Activated CD8-positive, alpha-beta memory T cell treated with anti-CD3 and anti-CD28 coated beads for 4 hours (primary cell): ENCODE measurements at places on chromosomes 2 and 18.

DNA sequence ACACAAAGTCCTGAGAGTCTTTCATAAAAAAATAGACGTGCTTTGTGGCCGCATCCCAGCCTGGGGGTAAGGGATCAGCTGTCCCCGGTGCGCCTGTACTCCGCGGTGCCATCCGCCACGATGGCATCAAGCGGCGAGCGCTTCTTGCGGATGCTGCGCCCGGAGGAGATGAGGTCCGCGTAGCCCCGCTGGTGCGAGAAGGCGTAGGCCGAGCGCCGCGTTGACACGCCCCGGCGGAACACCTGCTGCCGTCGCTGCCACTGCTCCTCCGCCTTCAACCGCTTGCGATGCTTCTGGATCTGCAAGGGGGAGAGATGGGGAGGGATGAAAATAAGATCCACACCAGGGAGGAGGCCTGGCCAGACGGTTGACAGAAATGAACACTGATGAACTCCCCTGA is 26.8 kb upstream of the NARS1 start:
- DNase-seq = no peak

- no peak for DNase-seq
These were observed 58.7 kb upstream of the DDX18 start for GRCh38 chr2:117755768-117756167.

DNA sequence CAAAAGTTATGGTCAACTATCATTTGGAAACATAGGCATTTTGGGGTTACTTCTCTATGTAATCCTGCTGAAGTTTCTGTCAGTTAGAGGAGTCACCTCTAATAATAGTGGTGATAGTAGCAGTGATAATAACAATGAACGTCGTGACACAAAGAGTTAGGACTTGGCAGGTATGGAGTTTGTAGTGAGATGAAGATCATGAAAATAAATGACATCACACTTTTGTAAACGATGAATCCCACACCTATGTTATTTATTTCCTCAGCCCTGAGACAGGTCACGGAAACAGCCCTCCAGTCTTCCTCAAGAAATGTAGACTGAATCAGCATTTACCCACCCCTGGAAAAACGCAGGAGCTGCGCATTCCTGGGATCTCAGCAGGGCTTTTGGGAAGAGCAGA is 38.8 kb downstream of the TSN start:
- no peak for DNase-seq

GRCh38 chr2:130808482-130809268 is 28.0 kb upstream of the ARHGEF4 start:
- no peak for DNase-seq

DNA sequence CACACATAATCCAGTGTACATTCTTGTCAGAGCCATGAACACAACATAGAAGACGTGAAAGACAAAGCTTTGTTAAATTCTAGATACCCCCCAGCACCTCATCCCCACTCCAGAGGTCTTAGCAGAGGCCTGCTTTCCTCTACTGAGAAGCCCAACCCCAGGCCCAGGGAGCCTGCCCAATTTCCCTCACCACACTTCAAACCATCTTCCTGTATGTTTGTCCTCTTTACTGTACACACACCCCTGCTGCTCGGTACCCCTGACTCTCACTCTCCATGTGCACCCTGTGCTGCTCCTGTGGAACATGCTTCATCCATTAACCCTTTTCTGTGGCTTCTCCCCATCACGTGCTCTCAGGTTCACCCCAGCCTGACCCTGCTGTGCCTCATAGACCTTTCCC is 37.2 kb downstream of the BOLA3 start:
- no peak for DNase-seq

- DNase-seq = no peak
These were observed 122.4 kb downstream of the NDUFA10 start for GRCh38 chr2:239902749-239903201.

DNA sequence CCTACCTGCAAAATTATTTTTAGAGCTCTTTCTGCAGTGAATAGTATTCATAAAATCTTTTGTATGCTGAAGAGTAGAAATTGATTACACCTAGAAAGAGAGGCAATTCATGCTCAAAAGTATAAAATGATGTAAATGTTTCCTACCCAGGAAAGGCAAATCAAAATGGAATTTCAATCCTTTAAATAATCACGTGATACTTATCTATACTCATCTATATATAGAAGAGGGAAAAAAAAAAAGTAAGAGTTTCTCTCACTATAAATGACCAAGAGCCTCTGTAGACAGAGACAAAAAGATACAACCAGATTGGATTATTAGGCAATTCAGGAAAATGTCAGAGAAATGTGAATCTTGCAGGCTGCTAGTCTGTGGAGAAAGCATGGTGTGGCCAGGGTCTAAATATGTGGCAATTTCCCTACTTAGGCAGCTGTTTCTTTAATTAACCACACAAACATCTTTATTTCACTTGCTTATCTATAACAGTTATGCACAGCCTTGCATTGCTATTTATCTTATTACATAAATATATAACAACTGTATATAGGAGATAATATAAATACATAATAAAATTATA is 39.5 kb downstream of the METTL8 start:
- no peak for DNase-seq

GRCh38 chr2:64837116-64837731 is 152.0 kb upstream of the SLC1A4 start:
- no peak for DNase-seq

GRCh38 chr2:179788104-179788503 is 73.3 kb downstream of the ZNF385B start:
- no peak for DNase-seq

DNA sequence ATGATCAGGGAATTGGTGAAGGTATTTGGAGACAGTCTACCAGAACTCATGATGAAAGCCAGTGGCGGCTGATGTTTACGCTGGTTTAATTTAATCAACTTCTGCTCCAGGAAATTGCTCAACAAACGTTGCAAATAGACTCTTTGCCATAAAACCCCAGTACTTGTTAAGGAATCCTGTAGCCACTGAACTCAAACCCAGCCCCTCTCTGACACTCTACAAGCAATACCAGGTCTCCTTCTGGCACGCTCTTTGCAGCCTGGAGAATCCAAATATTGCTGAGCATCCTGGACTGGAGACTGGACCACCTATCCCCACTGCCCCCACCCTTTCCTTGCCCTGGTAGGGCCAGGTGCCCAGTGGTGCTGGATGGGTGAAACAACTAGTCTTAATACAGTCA is 308.2 kb downstream of the FBXO15 start:
- no peak for DNase-seq

- no peak for DNase-seq
These were observed 21.3 kb downstream of the NOL10 start for GRCh38 chr2:10668402-10669012.

- no peak for DNase-seq
These were observed 47.3 kb upstream of the ATP6V1B1 start for GRCh38 chr2:70888366-70888922.

GRCh38 chr2:201260302-201260800 is at the start of gene CASP8:
CASP8 (plus strand) TSS chr2:201260536; CDS start chr2:201266487, 5,951 bp downstream.
- DNase-seq = peak; percentile 38

GRCh38 chr2:98825858-98826257 is 94.9 kb upstream of the MGAT4A start:
- no peak for DNase-seq

- DNase-seq = no peak
These were observed 789 bp upstream of the CHST9 start for GRCh38 chr18:27185897-27186296.

- no peak for DNase-seq
These were observed 216.2 kb upstream of the LINC00305 start for GRCh38 chr18:64365106-64365505.

- no peak for DNase-seq
These were observed 6.9 kb downstream of the CENPA start for GRCh38 chr2:26792720-26793119.

DNA sequence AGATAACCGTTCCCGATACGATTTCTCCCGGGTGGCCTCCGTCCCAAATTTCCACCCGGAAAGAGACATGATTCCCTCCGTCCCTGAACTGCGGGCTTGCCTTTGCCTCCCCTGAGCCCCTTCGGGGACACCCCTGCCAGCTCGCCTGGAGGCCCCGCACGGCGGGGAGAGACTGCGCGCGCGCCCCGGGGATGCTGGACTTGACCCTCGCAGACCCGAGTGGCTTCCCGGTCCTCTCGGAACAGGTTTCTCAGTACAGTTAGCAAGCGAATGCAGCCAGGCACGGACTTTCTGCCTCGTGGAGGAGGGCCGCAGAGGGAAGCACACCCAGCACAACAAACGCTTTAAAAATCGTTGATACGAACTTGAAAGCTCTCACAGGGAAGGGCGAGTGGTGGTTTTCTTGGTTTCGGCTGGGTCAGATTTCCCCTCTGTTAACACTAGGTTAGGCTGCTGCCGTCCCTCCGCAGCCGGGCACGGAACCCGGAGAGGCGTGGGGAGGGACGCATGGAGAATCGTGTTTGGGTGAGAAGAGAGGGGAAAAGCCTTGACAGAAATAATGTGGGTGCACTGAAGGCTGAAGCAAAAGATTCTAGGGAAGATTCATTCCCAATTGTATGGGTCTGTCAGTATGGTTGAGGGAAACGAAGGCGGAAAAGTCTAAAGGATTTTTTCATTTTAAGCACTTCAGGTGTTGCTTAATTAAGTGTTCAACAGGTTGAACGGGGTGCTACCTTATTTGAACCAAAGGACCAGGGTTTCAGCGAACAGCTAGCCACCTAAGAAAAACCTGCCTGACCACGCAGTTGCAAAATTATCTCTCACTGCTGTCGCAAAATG is 916 bp downstream of the TNFRSF11A start:
- no peak for DNase-seq

DNA sequence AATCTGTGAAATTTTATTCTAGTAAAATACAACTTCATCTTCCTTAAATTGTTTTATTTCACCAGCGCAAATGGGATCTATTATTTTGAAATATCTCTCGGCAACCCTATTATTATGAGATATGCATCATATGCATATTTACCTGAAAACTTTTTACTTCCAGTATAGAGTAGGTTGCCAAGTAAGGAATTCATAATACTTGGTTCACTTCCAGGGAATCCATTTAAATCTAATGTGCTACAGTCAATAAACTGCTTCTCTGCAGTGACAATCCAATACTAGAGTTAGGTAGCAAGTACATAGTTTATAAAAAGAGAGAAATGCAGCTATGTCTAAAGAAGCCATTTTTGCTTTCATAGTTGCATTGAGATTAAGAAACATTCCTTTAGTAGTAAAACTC is 88.8 kb upstream of the FAM117B start:
- DNase-seq = no peak

DNA sequence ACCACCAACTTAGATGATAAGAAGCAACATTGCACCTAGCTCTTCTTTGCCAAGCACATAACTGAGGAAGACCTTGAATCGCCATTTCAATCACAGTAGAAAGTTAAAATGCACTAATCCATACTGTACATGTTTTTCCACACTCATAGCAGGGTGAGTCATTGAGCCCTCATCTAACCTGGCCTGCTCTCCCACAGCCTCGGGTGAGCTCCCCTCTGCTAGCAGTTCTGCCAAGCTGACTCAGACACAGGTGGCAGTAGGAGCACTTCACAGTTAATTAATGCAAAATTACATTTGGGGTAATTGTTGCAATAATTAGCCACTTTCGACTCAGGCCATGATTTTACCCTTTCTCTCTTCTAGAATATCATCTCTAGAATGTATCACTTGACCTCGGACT is 1632.8 kb upstream of the CELF4 start:
- no peak for DNase-seq

- DNase-seq = no peak
These were observed 21.0 kb downstream of the C1D start for GRCh38 chr2:68041704-68042245.
